Lung (tissue), 17 donors: ENCODE measurements at places on chromosomes 12 and 14. TPM values are rescaled to one million over a fixed set of nuclear protein-coding genes. Genes with fewer than 3 reads are reported as not detected.
A peak's percentile ranks its signal among the peaks of the same experiment; 100 is the strongest.

DNA sequence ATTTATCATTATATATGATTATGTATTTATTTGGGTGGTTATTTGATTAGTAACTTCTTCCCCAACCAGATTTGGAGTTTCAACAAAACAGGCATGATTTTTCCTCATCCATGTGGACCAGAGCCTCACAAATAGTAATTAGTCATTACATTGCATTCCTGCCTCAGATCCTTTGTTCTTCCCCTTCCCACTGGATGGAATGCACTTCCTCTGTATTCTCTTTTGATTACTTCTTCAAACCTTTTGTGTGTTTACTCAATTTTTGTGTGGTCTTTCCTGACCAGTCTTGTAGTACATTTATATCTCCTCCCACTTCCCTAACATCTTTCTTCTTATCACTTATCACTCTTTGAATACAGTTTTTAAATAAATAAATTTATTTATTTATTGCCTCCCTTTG, 15.5 kb downstream of the SYT1 start:
- no peak for DNase-seq

DNA sequence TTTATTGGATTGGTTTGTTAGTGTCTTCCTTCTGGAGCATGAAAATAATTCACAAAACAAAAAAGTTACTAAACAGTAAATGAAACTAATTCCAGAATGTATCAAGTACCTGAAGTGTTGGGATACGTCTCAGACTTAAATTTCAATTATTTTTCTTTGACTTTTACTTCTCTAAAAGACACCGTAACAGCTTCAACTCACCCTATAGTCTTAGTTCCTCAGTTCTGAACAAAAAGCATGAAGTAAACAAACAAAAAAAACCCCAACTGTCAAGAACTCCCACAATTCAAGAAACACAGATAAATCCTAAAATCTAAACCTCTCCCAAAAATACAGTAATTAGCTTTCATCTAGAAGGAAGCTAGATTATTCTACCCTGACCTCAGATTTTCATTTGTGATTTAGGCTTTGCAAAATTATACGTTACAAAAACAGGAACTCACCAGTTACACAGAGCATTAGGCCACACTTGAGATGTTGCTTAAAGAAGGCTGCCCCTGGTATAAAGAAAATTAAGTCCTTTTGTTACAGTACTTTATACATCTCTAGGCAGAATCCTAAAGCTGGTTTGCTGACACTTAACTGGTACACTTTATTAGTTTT, 10.2 kb downstream of the HEATR5A start:
- peak; percentile 21 for DNase-seq

GRCh38 chr12:87870061-87870460, 159.1 kb downstream of the C12orf50 start:
- DNase-seq = no peak

GRCh38 chr14:31843361-31844091, 233.6 kb upstream of the ARHGAP5 start:
- DNase-seq = no peak

DNA sequence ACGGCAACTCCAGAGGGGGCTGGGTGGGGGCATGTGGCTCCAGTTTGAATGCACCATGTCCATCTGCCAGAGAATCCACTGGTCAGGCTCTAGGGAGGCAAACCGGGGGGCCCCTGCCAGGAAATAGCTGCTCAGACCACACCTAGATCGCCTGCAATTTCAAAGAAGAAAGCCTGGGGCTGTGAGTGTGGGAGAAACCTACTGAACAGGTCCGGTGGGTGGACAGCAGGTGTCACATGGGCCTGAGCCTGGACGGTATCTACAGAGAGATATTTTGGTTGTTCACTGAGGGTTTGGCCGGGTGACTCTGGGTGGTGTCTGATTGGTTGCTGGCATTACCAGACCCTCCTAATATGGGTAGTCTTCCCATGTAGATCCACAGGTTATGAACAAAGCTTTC, 32.0 kb downstream of the DAO start:
- no peak for DNase-seq

- DNase-seq = no peak
These were observed 1.8 kb upstream of the MIS18BP1 start for GRCh38 chr14:45254771-45255170.

DNA sequence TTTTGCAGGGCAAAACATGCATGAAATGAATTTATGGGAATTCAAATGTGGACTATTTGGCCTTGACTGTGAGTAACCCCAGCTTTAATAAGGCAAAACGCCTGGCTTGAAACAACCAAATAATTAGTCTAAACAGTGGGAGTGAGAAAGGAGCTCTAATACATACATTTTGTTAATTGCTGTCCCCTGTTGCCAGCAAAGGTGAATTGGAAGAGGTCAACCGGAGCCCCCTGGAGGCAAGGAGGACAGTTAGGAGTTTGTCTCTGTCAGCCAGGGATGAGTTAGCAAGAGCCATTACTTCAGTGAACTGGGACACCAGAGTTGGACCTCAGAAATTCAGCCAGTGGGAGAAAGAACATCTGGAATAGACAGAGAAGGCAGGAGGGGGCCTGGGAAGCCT, 17.4 kb downstream of the KRT76 start:
- DNase-seq = no peak

DNA sequence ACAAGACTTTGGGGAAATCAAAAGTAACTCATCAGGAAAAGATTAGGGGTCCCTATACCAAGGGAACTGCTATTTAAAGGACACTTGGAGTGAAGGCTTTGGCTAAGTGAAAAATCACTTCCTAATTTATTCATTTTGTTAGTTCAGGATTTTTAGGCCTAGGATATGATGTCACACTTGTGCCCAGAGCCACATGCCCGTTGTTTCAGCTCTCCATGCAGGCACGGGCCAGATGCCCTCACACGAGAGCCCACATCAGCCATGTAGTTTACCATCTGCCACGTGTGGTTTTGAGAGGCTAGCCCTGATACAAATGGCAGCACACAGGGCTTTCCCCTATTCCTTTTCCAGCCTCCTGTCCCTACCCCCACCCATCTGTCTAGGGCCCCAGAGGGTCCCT, 11.9 kb upstream of the LRP1-AS start:
- no peak for DNase-seq

DNA sequence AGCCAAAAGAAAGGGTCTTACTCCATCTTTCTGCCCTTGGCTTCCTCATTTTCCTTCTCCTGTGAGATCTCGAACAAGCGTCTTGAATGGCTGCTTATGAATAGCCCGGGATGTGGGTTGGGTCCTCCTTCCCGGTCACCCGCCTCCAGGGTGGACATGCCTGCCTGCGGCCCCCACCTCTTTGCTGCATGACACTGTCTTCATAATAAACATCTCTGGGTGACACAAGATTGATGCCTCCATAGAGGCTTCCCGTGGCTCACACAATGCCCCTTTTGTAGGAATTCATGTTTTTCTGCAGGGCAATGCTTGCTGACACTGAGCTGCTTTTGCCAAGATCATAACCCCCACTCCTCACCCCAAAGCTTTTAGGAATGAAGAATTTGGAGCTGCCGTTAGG, 125.9 kb downstream of the ZNF664 start:
- no peak for DNase-seq

DNA sequence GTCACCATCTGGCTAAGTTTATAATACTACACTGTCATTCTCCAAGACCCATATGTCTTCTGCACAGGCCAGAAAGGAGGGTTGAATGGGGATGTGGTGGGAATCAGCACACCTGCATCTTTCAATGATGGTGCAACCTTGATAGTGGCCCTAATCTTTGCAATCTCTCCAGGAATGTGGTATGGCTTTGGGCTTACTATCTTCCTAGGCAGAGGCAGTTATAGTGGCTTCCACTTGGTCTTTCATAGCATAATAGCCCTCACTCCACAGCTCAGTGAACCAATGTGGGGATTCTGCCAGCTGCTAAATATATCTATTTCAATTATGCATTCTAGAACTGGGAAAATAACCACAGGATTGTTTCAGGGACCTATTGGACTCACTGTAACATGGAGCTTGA, 61.8 kb upstream of the ATP2B1 start:
- DNase-seq = no peak

DNA sequence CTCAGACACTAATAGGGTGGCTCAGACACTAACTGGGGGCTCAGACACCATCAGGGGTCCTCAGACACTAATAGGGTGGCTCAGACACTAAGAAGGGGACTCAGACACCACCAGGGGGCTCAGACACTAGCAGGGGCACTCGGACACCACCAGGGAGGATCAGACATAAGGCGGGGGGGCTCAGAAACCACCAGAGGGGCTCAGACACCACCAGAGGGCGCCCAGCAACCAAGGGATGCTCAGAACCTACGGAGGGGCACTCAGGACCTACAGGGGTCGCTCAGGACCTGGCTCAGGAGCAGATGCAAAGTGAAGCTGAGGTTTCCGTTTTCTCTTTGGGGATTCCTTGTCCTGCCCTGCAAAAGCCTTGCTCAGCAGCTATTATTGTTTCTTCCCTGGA, 448.5 kb downstream of the TMEM121 start:
- DNase-seq = no peak

GRCh38 chr12:120725151-120725658, 421 bp upstream of the ACADS start:
- DNase-seq = no peak

GRCh38 chr12:53596920-53597363, 29.2 kb downstream of the ATF7 start:
- DNase-seq = peak; percentile 78

DNA sequence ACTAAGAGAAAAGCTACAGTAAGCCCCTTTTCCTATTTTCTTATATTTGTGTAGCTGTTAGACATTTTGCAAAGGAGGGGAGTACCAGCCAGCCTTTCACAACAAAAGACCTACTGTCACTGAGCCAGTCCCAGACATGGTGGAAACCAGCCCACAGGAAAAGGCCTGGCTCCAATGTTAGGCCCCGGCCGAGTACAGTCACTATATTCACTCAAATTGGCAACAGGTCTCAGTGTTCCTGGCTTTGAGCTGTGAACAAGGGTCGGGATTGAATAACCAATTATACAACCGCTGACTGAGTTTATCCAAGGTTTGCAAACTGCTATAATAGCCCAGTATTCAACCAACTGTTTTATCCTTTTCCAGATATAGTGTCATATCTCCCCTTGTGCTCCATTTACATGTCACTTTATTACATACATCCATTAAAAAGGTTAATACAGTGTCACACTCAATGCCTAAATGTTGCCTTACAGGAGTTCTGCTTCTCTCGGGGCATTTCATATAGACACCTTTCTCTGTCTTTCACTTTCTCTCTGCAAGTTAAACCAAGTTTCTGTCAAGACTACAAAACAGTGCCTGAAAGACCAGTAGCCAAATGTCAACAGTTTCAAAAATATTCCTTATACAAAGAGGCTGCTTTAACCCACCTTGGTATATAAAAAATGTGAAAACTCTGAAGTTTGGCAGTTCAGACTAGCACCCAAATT, 178.1 kb downstream of the SOX5 start:
- no peak for DNase-seq

The RARG gene
- 27.8 TPM for total RNA-seq

The SLC38A4 gene
- 2.7 TPM for total RNA-seq

The TPH2 gene
- not detected for total RNA-seq

The SIX1 gene
- total RNA-seq = 5.0 TPM

The STAC3 gene
- total RNA-seq = 1.7 TPM
